ENCODE measurements at places on chromosomes 1 and 21.

DNA sequence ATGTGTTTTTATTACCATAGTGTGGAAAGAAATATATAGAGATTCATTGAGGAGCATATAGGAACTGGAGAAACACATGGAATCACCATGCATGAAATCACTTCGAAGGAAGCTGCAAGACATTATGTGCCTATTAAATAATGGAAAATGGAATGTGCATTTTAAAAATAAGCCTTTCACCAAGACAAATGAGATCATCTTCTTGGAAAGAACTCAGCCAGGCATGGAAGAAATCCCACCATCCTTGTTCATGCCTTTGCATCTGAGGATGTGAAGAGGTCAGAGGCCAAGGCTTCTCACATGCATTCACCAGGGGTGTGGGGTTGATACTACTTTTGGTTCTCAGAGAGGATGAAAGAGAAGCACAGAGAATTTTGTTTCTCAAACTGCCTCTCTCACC lies 50.0 kb downstream of the C1orf198 start:
- no peak for ATAC-seq

GRCh38 chr1:40840526-40841323 lies 21.4 kb downstream of the CITED4 start:
- no peak for ATAC-seq

DNA sequence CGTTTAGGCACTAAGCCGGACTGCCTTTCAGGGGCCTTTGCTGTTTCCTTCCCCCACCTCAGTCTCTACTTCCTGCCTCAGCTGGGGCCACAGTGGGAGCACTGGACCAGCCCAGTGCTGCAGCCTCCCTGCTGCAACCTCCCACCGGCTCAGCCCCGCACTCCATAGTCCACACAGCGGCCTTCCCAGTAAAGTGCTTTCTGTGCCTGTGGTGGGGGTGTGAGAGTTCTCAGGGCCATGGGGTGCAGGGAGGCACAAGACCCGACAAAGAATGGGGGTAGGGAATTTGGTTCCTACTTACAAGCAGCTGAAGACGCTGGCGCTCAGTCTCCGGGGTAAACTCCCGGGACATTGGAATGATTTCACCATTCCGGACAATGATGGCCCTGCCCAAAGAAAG lies 3.5 kb downstream of the PPM1J start:
- ATAC-seq = no peak

GRCh38 chr1:236089046-236089773 lies 24.3 kb upstream of the NID1 start:
- no peak for ATAC-seq

DNA sequence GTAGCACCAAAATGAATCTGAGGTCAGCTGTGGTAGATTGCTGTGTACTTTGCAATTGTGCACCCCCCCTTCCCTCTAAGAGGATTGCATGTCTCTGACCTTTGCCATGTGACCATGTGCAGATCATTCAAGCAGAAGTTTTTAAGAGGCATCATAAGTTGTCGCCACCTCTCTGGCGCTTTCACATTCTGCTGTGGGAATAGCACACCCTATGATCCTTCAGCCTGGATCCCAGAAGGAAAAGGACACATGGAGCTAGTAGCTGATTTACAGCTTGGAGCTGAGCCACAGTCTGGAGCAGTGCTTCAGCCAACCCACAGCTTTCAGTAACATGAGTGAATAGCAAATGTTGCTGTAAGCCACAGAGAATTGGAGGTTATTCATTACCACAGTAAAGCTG lies 158.5 kb downstream of the TSEN15 start:
- ATAC-seq = no peak

DNA sequence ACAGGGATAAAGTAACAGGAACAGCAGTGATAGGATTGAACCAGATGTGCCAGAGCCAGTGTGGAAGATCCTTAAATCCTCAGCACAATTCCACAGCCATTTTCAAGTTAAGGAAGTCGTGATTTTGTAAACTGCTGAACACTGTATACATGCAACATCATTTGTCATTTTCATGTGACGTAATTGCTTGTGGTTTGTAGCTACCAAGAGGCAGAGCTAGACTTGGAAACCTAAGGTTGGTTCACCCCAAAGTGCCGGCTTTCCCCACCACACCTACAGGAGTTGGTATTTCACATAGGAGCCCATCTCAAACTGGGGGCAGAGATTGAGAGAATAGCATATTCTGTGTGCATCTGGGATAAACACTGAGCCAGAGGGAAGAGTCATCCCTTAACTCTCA lies 113.9 kb downstream of the CAPN8 start:
- no peak for ATAC-seq

GRCh38 chr1:183148599-183148998 lies 37.5 kb upstream of the LAMC2 start:
- no peak for ATAC-seq

DNA sequence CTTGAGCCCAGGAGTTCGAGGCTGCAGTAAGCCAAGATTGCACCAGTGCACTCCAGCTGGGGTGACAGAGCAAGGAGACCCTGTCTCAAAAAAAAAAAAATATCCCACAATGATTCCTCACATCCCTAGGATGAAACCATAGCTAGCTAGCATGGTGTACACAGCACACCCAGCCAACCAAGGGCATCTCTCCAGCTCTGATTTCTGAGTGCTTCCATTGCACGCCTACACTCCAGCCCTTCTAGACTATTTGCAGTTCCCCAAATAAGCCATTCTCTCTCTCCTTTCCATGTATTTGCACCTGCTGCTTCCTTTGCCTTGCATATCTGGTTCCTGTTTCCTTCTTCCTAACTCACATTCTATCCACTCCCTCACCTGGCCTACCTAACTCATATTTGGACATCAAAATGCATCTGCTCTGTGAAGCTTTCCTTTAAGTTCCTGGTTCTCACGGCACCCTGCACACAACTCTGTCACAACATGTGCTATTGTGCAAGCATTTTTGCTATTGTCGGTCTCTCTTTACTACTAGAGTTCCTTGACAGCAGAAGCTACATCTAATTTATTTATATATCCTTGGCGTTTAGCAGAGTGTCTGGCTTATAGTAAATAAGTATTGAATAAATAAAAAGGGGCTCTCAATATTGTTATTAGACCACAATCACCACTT lies 2.4 kb upstream of the ELAPOR1 start:
- no peak for ATAC-seq

DNA sequence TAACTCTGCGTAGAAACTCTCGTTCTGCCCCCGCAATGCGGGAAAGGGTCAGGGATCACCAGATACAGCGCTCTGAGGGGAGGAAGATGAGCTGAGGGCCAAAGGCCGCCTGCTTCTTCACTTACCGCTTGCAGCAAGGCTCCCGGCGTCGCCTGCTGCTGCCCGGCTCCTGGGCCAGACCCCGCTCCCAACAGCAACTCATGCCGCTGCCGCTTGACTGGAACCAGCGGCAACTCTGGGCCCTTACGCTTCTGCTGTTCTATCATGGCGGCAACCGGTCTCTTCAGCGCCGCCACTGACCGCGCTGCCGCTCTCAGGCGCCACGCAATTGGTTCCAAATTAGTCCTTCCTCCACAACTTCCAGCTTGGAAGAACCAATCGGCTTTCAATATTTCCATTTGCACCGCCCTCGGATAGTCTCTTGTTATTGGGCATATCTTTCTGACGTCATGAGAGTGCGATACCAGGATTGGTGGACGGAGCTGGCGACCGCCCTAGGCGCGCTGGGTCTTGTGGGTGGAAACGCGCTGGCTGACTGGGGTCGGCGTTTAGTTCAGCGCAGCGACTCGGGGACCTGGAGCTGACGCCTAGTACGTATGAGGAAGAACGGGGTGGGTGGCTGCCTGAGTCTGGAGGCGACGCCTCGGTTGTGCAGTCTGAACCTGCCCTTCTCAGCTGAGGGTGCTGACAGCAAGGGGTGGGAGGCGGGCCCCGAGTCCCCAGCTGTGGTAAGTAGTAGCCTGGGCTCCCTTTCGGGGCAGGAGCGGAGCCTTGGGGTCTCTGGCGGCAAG lies at the start of the genes SNRNP40 and ZCCHC17:
Gene SNRNP40 (minus strand): TSS at position 303 of the 791 bp plus-strand sequence. CDS start 37 bp downstream, at position 266.
Gene ZCCHC17 (plus strand): TSS at position 547 of the 791 bp plus-strand sequence. CDS start 13,067 bp downstream, outside the sequence.
- peak; percentile 100 for ATAC-seq

GRCh38 chr1:117967881-117968280 lies 38.3 kb downstream of the WDR3 start:
- ATAC-seq = no peak

DNA sequence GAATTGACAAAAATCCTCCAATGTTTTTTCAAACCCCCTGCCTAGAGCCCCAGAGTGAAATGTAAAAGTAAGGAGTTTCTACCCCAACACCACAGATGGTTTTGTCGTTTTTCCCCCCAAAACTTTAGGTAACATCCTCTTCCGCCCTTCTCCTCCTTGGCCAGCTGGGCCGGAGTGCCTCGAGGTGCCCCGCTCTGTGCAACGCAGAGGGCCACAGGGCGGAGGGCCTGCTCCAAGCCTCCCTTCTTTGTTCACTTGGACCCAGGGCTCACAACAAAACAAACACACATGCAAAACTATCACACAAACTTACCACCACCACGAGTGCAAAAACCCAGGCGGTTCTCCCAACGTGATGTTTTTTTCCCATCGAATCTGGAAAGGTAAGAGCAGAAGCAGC lies 1.9 kb downstream of the SSBP3 start:
- ATAC-seq = no peak

DNA sequence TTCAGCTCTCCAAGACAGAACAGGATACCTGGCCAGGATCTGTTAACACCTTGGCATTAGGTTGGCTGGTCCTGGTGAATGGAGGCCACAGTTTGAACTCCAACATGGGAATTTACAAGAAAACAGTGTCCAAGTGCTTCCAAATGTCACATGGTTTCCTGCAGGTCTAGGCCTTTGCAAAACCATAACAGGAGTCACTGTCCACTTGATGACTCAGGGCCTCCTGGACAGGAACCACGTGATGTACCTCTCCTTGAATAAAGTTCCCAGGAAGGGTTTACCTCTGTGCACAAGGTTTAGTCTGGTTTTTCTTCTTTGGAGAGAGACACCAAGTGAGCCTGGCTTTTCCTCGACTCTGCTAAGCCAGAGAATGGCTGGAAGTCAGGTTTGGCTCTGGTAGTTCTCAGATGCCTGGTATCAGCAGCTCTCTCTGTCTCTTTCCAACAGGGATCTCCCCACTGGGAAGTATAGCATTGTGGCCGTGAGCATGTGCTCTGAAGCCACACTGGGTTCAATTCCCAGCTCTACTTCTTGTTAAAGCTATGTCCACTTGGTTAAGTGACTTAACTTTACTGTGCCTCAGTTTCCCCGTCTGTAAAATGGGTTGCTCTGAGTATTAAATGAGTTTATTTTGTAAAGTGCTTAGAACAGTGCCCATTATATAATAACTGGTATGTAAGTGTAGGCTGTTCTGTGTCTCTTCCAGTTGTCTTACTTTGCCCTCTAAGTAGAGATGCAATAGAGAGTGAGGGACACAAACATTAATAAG lies 27.3 kb upstream of the TMEM61 start:
- no peak for ATAC-seq

- ATAC-seq = no peak
These were observed 122.2 kb upstream of the VAMP3 start for GRCh38 chr1:7648761-7649384.

- ATAC-seq = no peak
These were observed 807 bp downstream of the CEP85 start for GRCh38 chr1:26234644-26235370.

GRCh38 chr1:202801175-202801574 lies 7.0 kb downstream of the KDM5B start:
- ATAC-seq = no peak

DNA sequence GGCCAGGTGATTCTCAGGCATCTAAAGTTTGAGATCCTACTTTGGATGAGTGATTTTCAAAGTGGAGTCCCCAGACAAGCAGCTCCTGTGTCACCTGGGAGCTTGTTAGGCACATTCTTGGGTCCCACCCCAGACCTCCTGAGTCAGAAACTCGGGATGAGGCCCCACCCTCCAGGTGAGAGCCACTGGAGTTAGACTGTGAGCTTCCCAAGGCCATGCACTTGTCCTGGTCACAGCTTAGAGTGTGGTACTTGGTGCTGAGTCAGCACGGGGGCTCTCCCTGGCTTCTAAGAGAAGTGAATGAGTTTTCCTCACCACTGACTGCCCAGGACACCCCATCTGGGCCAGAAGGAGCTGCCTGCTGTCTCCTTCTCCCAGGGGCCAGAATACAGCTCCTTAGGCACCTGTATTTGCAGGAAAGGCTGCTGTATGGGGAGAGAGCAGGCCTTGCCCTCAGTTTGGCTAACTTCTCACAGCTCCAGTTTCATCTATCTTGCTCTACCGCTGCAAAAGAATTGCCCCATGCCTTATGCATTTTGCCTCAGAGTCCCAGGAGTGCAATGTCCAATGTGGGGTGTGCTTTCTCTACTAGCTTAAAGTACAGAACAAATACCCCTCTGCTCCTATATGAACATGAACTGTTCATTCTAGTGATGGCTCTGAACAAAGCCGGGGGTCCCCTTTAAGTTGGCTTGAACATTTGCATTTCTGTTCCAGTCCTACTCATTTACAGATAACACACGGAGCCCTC lies 98.1 kb downstream of the PSMG1 start:
- ATAC-seq = no peak

- ATAC-seq = no peak
These were observed 10.2 kb upstream of the OBSCN start for GRCh38 chr1:228197555-228198147.

DNA sequence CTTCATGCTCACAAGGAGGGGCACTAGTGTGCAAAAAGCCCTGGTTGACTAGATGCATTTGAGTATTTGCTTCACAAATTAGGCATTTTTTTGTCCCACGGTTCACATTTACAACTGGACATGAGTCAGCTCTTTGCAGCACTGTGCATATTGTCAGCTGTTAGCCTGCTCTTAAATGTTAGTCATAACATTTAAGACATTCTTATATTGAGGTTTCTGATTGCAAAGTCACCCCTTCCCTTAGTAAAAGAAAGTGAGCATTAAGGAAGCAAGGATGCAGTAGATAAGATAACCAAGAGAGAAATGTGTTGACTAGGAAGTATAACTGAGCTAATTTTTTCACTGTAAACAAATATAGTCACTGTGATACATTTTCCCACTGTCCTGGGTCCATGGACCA lies 132.6 kb upstream of the CTTNBP2NL start:
- no peak for ATAC-seq

DNA sequence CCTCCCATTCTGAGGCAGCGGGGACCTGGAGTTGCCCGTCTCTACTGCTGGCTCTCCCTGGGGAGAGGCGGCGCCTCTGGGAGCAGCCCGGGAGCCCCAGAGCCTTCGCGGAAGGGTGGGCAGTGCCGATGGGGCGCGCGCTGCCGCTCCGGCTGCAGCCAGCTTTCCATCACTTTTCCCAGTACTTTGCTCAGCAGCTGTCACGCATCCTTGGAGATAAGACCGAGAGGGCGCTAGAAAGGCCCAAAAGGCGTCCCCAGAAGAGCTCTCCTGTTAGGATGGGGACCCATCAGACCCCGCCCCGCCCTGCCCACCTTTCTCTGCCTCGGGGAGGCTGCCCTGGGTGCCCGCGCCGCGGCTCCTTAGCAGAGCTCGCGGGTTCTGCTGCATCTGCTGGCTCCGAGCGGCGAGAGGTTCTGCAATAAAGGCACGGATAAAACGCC lies 534 bp downstream of the KCNH1 start:
- peak; percentile 42 for ATAC-seq

Measured in stimulated activated memory B cell treated with anti-CD40 and anti-IgM and Interleukin-4, amounts not matched to agents 10 μg/mL and 1 μg/mL and 100 μg/mL, for 72 hours (primary cell).